ENCODE measurements at places on chromosomes 4 and X. TPM values are rescaled to one million over a fixed set of nuclear protein-coding genes. Genes with fewer than 3 reads are reported as not detected.
A peak's percentile ranks its signal among the peaks of the same experiment; 100 is the strongest.

Gene CT45A10
- not detected for total RNA-seq

Gene EOLA2
- total RNA-seq = 18.0 TPM

DNA sequence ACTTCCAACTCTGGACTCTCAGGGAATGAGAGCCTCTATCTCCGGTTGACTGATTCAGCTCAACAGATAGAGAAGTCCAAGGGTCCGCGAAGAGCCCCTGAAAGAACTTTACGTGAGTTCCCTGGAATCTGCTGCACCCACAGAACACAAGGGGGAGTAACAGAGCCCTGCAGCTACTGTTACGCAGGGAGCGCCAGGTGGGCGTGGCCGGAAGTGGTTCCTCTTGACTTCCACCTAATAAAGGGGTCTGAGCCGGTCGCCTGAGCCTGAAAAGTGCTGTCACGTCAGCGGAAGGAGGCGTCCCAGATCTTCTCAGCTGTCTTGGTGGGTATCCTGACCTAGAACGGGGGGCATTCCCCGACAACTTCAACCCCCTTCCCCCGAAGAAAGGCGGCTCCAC, at the start of gene MAGEB6:
MAGEB6 (plus strand) TSS at position 237 of the 400 bp plus-strand sequence. CDS start 1,407 bp downstream, outside the sequence.
- H3K36me3 ChIP-seq = no peaks in the 10 kb centered on the region
- H3K4me1 ChIP-seq = no peaks in the 10 kb centered on the region
- no peaks in the 10 kb centered on the region for H3K27me3 ChIP-seq
- DNase-seq = no peak
- H3K27ac ChIP-seq = no peak within 1 kb of the TSS

DNA sequence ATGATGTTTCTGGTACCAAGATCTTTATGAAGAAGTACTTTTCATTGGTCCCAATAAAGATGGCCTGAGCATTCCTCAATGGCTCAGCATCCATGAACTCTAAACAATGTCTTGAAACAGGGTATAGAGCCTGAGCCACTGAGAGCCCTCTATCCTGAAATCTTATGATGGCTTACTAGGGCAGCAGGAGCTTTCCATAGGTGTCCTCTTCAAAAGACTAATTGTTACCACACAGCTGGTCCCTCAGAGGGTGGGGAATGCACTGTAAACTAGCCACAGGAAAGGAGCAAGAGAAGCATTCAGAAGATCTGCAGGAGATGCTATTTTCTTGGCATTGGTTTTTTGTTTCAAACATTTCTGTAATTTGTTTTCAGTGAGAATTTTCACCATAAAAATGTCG, 5.6 kb upstream of the BANK1 start:
- H3K4me3 ChIP-seq = no peak overlapping the region
- H3K36me3 ChIP-seq = no peaks in the 10 kb centered on the region
- no peaks in the 10 kb centered on the region for H3K4me1 ChIP-seq
- no peaks in the 10 kb centered on the region for H3K27me3 ChIP-seq
- H3K27ac ChIP-seq = no peak overlapping the region
- no peak for DNase-seq

DNA sequence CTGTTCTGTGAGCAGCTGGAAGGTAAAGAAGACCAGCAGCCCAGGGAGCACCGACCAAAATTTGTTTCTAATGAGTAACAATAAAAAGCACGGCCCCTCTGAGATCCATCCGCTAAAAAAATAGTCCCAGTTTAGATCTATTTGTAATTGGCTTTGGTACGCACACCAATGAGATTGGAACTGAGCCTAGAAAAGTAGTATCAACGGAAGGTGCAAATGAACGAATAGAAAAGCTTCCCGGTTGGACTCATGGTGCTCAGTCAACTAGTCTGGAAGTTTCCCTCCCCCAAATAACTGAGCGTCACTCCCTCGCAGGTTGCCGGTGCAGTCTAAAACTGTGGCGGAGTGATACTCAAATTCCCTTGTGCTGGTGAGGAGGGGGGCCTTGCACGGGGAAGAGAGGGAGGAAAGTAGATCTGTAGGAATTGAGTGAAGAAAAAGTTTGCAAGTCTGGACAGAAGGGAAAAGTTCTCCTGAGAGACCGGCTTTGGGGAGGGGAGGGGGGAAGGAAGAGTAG, at the start of gene COL4A5:
COL4A5 (plus strand) TSS at position 413 of the 517 bp plus-strand sequence. CDS start 288 bp downstream, outside the sequence.
- peak within 1 kb of the TSS; percentile 23 for H3K4me3 ChIP-seq
- H3K4me1 ChIP-seq = no peaks in the 10 kb centered on the region
- H3K27me3 ChIP-seq = no peaks in the 10 kb centered on the region
- DNase-seq = peak; percentile 70

- DNase-seq = no peak
- H3K36me3 ChIP-seq = no peaks in the 10 kb centered on the region
- H3K27ac ChIP-seq = no peak overlapping the region
- H3K4me1 ChIP-seq = no peaks in the 10 kb centered on the region
These were observed 842.2 kb downstream of the STIM2 start for GRCh38 chr4:27702730-27703431.

DNA sequence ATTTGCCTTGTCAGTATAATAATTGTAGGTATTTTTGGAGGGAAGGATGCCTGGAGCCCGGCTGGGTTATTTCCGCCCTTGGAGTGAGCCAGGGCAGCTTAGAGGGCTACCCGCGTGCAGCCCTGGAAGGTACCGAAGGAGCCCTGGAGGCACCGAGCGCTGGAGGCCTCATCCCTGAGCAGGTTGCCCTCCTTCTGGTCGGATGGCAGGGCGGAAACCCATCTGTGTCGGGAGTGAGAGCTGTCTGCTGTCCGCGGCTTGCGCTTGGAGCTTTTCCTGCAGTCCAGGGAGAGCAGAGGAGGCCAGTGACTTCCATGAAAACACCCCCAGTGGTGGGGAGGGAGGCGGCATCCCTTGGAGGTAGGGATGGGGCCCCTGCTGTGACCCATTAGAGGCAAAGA, 122.1 kb downstream of the TBL1X start:
- no peaks in the 10 kb centered on the region for H3K27me3 ChIP-seq
- H3K4me3 ChIP-seq = no peak overlapping the region
- no peak overlapping the region for H3K27ac ChIP-seq
- H3K4me1 ChIP-seq = no peaks in the 10 kb centered on the region
- no peaks in the 10 kb centered on the region for H3K36me3 ChIP-seq

Measured in sigmoid colon (tissue), 7 donors.